ENCODE measurements at places on chromosomes 2 and 18. TPM values are rescaled to one million over a fixed set of nuclear protein-coding genes. Genes with fewer than 3 reads are reported as not detected.

DNA sequence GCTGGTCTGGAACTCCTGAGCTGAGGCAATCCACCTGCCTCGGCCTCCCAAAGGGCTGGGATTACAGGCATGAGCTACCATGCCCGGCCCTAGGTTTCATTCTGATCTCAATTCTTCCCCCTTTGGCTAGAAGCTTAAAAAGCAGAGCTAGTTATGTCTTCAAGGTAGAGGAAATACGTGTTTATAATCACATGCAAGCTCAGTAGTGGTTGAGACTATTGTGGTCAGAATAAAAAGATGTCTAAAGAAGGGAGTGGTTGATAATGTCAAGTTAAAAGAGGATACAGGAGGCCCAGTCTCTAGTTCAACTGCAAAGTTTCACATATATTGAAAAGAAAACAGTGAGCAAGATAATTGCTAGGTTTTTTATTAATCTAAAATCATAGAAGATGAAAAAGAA is 807.8 kb upstream of the ACVR2A start:
- no peak overlapping the region for H3K27ac ChIP-seq

Gene CHRND
- 2.2 TPM for total RNA-seq

- H3K36me3 ChIP-seq: no peaks in the 10 kb centered on the region
- no peak overlapping the region for H3K4me3 ChIP-seq
- DNase-seq: no peak
- no peaks in the 10 kb centered on the region for H3K4me1 ChIP-seq
- no peaks in the 10 kb centered on the region for H3K27me3 ChIP-seq
These were observed 150.2 kb downstream of the GALNT1 start for GRCh38 chr18:35731701-35732100.

GRCh38 chr2:58215429-58215828 is 25.7 kb downstream of the FANCL start:
- peaks cover 13% of the 10 kb centered on the region for H3K36me3 ChIP-seq
- no peaks in the 10 kb centered on the region for H3K27me3 ChIP-seq
- no peak overlapping the region for H3K27ac ChIP-seq
- DNase-seq: no peak

Gene IKZF2
- 1.8 TPM for total RNA-seq

Measured in glutamatergic neuron (in vitro differentiated cells).